ENCODE measurements at places on chromosomes 3 and 15.

DNA sequence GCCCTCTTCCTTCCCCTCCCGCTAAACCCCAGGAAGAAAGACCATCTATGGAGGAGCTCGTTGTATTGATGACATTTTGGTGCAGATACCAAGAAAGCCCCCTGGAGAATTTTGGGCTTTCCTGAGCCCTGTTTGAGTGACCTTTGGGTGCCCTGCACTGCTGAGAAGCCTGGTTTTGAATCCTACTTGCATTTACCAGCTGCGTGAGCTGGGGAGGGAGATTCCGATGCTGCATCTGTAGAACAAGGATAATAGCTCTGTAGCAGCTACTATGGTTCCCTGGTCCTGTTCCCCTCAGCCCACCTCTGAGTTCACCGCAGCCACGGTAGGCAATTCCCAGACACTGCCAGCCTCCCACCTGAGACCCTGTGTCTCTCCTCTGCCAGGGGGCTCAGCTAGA, 5.2 kb downstream of the APOD start:
- DNase-seq, result no peak

DNA sequence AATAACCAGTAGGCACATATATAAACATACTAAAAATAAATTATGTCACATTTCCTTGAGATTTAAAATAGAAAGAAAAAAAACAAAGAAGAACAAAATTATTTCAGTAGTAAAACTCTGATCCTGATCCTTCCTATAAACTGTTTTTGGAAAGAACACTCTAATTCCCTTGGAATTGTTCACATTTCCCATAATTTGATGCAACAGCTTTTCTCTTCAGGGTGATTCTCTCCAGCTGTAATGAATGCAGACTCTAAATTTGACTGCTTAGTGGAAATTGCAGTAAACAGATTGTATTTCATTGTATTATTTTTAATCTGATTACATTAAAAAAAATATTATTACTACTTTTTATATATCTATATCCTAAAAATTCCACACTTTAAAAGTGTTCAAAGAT, 70.2 kb upstream of the ABI3BP start:
- no peak for DNase-seq

DNA sequence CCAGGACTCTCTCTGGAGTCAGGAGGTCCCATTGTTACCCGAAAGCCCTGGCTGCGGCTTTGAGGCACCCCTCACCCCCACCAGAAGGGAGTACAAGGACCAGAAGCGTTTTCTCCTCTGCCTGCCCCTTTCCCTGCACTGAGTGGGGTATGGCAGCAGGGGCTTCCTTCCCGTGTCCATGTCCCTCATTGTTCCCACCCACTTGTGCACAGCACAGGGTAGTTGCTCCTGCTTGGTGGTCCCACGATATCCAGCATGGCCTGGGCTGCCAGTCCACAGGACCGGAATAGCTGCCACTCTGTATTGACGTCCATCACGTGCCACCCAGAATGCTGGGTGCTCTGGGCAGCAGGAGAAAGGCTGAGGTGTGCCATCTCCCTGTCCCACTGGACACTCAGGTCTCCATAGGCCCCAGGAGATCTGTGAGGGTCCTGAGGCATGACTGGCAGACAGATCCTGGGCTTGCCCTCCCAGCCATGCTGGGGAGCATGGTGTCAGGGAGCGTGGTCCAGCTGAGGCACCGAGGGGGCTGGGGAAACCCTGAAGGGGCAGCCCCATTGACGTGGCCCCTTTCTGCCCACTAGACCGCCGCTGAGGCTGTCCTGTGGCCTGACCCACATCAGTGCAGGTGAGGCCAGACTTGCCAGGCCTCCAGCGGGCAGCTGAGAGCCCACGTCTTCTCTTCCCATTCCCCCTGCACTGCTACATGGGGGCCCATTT, 45.3 kb upstream of the SEC22A start:
- DNase-seq, result no peak

DNA sequence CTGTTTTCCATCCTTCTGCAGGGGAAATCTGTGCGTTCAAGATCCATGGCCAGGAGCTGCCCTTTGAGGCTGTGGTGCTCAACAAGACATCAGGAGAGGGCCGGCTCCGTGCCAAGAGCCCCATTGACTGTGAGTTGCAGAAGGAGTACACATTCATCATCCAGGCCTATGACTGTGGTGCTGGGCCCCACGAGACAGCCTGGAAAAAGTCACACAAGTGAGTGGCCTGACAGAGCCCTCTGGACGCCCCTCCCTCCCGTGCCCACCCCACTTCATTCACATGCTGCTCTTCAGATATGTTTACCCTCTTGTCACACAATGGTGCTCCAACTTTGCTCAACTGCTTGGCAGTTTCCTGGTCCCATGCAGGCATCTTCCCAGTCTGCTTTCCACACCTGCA, 274.3 kb upstream of the TRIM42 start:
- DNase-seq, result no peak

- DNase-seq, result no peak
These were observed 439.1 kb downstream of the SHQ1 start for GRCh38 chr3:72408983-72409779.

DNA sequence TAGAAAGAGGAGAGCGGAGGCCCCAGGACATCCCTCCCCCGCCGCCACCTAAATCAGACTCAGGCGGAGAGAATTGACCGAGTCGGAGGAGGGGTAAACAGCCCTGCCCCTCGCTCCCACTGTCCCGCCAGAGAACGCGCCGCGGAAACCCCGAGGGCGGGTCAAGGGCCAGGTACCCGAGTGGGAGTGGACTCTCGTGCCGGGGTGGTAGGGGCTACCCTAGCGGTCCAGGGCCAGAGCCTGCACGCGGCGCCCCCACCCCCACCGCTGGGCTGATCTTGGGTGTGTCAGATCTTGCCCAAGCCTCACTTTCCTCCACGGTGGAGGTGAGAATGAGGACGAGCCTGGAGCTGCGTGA, 19.0 kb downstream of the SPATA12 start:
- no peak for DNase-seq

- no peak for DNase-seq
These were observed 499.0 kb upstream of the ATP11B start for GRCh38 chr3:182294256-182294655.

GRCh38 chr3:112003321-112004080, 4.8 kb downstream of the TAGLN3 start:
- DNase-seq, result no peak

- peak; percentile 36 for DNase-seq
These were observed 46.9 kb upstream of the NEDD4 start for GRCh38 chr15:56040081-56041035.

GRCh38 chr15:29044503-29044901, 158.7 kb downstream of the APBA2 start:
- DNase-seq, result no peak

- DNase-seq, result no peak
These were observed 38.6 kb downstream of the MGLL start for GRCh38 chr3:127783642-127784160.

GRCh38 chr3:100125161-100125938, 11.0 kb upstream of the FILIP1L start:
- no peak for DNase-seq

GRCh38 chr3:123723070-123723469, 138.2 kb upstream of the HACD2 start:
- DNase-seq, result no peak

- no peak for DNase-seq
These were observed 532.2 kb downstream of the NTRK3 start for GRCh38 chr15:87724330-87724729.

DNA sequence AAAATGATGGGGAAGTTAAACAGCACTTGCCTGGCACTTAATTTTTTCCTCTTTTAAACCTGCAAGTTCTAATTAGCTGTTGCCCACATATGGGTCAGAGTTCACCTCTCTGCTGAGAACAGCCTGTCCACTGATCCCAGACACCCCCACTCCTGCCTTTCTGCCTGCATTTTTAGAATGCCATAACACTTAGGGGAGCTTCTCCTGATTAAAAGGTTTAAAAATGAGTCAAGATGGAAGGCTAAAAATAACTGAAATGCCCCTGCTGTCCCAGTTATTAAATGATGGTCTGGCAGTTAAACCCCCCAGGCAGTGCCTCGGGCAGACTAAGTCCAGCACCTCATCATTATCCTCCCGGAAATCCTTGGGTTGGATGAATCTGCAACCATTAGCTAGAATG, 913.6 kb upstream of the ARPP21 start:
- DNase-seq, result no peak

DNA sequence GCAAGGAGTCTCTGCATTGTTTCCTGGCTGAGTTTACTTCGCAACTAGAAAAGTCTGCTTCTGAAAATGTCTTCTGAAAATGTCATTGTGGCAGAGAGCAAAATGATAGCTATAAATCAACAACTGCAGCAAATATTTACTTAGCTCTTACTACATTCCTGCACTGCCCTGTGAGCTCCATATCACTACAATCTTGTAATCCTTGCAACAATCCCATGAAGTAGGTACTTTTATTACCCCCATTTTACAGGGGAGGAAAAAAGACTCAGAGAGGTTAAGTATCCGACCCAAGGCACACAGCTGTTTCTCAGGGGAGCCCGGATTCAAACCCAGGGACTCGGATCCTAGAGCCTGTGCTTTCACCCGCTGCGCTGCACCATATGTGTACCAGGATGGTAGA, 34.2 kb upstream of the SPTBN5 start:
- no peak for DNase-seq

- DNase-seq, result no peak
These were observed 542.1 kb downstream of the EPHB1 start for GRCh38 chr3:135337192-135337591.

DNA sequence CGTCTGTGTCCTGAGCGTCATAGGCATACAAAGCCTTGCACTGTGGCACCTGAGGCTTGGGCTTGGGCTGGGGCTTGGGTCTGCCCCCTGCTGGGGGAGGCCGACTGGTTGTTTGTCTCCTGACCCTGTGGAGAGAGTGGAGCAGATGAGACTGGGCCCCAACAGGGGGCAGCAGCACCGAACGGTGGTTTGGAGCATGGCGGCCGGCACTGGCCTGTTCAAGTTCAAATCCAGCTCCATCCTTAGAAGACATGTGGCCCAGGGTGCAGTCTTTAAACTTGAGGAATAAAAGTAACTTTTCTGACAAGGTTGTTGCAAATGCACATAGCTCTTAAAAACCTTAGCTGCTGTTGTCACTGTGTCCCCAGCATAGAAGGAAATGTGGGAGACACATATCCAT, 33.3 kb downstream of the CCNB2 start:
- no peak for DNase-seq

- DNase-seq, result no peak
These were observed 132.7 kb upstream of the RAP2B start for GRCh38 chr3:153029350-153029749.

DNA sequence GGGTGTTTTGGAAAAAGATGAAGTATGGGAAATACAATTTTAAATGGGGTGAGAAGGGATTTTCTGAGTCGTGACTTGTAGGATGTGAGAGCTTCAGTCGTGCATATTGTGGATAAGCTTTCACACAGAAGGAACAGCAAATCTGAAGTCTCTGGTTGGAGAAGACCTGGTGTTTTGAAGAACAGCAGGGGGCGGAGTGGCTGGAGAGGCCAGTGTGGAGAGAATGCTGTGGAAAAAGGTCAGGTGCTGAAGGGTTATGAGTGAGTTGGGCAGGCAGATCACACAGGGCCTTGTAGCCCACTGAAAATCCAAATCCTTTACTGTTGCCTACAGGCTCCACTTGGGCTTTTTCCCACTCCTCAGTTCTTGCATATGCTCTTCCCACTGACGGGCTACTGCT, 14.1 kb upstream of the SCAANT1 start:
- DNase-seq, result no peak

DNA sequence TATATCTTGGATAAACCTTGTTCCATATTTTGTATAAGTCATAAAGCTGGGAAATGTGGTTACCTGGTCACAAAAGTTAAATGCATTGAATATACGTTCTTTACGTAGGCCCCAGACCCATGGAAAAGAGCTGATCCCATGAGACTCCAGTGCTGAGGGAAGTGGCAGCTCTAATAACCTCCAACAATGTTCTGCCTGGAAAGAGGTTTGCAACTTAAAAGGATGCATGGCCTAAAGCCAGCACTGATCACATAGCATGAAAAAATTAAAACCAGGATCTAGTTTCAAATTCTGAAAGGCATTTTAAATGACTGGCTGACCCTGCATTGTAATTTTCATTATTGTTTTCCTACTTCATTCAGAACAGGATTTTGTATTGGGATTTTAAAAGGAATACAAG, 27.9 kb upstream of the STRIT1 start:
- peak; percentile 55 for DNase-seq

DNA sequence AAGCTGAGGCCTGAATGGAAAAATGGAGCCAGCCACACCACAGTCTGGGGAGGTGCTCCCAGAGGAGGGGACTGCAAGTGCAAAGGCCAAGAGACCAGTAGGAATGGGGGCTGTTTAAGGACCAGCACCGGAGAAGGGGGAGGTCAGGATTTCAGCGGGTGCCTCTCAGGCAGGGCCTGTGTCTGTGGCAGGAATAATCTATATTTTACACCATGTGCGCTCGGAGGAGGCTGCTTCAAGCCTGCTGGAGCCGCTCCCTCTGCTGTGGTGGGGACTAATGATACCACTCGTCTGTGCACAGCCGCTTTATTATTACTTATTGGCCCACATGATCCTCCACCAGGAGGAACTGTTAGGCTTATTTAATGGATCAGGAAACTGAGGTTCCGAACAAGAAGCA, 45.3 kb downstream of the TPRA1 start:
- DNase-seq, result no peak

- DNase-seq, result no peak
These were observed 14.1 kb downstream of the MDFIC2 start for GRCh38 chr3:70298385-70298784.

GRCh38 chr15:55007561-55007960, 189.2 kb downstream of the RSL24D1 start:
- no peak for DNase-seq

- DNase-seq, result no peak
These were observed 1.4 kb upstream of the RASL12 start for GRCh38 chr15:65069179-65069578.

GRCh38 chr3:16587681-16588060, 17.6 kb downstream of the DAZL start:
- no peak for DNase-seq

DNA sequence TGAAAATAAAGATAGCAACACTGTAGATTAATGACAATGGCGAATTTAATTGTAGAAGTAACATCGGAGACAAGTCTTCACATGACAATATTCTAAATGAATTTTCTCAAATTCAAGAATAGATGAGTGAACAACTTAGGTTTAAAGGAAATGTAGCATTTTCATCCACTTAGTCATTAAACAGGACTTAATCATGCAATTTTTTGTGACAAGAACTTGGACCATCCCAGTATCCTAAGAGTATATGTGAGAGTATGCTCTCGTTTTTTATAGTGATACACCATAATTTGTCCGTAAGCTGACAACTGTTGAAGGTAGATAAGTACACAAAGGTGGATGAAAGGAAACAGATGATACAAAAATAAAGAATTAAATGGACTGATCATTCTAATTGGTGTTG, 81.5 kb downstream of the DLG1 start:
- no peak for DNase-seq

GRCh38 chr15:52232327-52232726, 41.1 kb upstream of the GNB5 start:
- no peak for DNase-seq

GRCh38 chr3:38573556-38573955, 75.9 kb downstream of the SCN5A start:
- no peak for DNase-seq

- DNase-seq, result no peak
These were observed 92.0 kb downstream of the ALCAM start for GRCh38 chr3:105458518-105459215.

Data from NCI-H2107 (cell line).